ENCODE measurements at places on chromosomes 4 and X. TPM values are rescaled to one million over a fixed set of nuclear protein-coding genes. Genes with fewer than 3 reads are reported as not detected.

ZNF718 gene
- total RNA-seq, result 8.7 TPM

ETDB gene
- not detected for total RNA-seq

ASB12 gene
- not detected for total RNA-seq

DNA sequence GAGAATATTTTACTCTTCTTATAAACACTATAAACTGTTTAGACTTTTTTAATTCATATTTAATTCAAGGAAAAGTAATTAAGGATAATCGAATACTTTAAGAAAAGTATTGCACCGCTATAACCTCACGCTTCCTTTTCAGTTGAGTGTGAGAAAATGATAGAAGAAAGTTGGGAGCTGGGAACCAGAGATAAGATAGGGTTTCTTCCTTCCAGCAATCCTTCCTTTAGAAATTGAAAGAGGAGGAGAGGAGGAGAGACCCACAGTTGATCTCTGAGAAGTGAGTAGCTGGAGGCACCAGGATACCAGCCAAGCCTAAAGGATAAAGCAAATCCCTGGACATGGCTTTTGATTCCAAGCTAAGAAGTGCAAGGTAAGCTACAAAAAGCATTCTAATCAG, 242.3 kb upstream of the NOCT start:
- no peaks in the 10 kb centered on the region for H3K4me1 ChIP-seq
- DNase-seq, result no peak
- H3K27me3 ChIP-seq, result no peaks in the 10 kb centered on the region
- no peak overlapping the region for H3K27ac ChIP-seq
- H3K36me3 ChIP-seq, result no peaks in the 10 kb centered on the region

GRCh38 chr4:25494166-25494565, 117.1 kb downstream of the ANAPC4 start:
- H3K4me3 ChIP-seq, result no peak overlapping the region
- no peak for DNase-seq
- no peaks in the 10 kb centered on the region for H3K36me3 ChIP-seq
- H3K27me3 ChIP-seq, result no peaks in the 10 kb centered on the region
- no peak overlapping the region for H3K27ac ChIP-seq

GRCh38 chrX:74923942-74924448, 1.3 kb downstream of the NEXMIF start:
- no peaks in the 10 kb centered on the region for H3K27me3 ChIP-seq
- peak overlapping the region; percentile 82 for H3K27ac ChIP-seq
- H3K4me1 ChIP-seq, result peaks cover 4% of the 10 kb centered on the region
- DNase-seq, result peak; percentile 16

DNA sequence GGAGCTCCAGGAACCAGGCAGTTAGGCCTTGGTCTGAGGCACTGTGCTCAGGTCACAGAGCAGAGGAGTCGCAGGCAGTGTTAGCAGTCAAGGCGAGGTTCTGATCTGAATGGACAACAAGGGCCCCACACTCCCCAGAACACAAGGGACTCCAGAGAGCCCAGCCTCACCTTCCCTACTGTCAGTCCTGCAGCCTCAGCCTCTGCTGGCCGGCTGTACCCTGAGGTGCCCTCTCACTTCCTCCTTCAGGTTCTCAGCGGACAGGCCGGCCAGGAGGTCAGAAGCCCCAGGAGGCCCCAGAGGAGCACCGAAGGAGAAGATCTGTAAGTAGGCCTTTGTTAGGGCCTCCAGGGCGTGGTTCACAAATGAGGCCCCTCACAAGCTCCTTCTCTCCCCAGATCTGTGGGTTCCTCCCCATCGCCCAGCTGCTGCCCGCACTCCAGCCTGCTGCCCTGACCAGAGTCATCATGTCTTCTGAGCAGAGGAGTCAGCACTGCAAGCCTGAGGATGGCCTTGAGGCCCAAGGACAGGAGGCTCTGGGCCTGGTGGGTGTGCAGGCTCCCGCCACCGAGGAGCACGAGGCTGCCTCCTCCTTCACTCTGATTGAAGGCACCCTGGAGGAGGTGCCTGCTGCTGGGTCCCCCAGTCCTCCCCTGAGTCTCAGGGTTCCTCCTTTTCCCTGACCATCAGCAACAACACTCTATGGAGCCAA, 26.2 kb downstream of the MAGEA9 start:
- no peak overlapping the region for H3K27ac ChIP-seq
- no peak overlapping the region for H3K4me3 ChIP-seq
- no peaks in the 10 kb centered on the region for H3K36me3 ChIP-seq

DNA sequence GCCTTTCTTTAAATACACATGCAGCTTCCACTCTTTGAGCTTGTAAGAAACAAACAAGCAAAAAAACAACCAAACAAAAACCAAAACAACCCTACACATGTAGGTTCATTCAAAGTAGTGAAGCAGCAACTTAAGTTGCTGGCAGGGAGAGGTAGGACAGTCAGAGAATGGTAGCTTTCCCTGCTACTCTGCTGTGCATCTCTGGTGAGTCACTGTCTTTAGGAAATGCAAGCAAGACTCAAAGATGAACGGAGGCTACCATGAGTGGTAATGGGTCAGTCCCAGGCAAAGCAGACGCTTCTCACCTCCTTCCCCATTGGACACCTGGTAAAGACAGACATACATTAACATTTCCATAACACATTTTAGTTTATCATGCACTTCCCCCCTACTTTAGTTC, 43.2 kb downstream of the PGRMC2 start:
- H3K4me3 ChIP-seq, result no peak overlapping the region
- H3K27me3 ChIP-seq, result no peaks in the 10 kb centered on the region
- H3K4me1 ChIP-seq, result no peaks in the 10 kb centered on the region
- H3K36me3 ChIP-seq, result no peaks in the 10 kb centered on the region
- H3K27ac ChIP-seq, result no peak overlapping the region

- H3K27me3 ChIP-seq, result no peaks in the 10 kb centered on the region
- H3K4me3 ChIP-seq, result no peak overlapping the region
- H3K27ac ChIP-seq, result no peak overlapping the region
- no peaks in the 10 kb centered on the region for H3K4me1 ChIP-seq
Measured at GRCh38 chr4:174100910-174101309, 182.6 kb downstream of the FBXO8 start.

DNA sequence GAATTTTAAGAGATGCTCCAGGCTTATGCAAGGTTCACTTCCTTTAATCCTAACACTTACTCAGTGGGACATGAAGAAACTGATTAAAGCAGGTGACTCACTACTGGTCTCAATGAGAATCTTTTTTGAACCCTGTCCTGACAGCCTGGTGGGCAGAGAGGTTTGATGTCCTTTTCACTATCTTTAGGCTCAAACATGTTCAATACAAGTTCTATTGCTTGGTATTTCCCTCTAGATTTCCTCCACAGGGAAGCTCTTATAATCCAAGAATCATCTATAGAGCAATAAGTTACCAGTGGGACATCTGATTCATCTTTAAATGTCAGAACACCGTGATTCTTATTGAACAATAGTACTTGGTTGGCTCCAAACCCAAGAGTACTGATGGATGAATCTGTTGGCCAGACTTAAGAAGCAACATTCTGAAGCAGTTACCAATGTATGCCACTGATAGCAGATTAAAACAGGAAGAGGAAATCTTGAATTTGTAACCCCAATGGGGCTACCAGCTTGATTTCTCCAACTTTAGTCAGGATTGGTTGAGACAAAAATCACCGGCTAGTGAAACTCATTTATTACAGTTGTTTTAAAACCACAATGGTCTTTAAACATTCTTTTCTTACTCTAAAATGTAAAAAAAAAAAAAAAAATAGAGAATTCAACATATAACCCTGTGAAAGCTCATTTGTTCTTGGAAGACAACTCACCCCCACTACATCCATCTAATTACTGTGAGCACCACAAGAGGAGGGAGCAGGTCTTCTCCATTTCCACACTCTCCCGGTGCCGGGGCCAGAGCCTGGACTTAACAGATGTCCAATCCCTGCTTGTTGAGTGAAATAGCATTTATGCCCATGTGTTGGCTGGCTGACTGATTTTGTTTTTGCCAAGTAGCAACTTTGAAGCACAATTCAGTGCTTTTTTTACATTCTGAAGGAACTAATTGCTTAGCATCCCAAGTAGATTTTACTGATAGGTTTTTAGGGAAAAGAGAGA, 43.3 kb downstream of the FGFBP1 start:
- DNase-seq, result no peak
- no peaks in the 10 kb centered on the region for H3K36me3 ChIP-seq
- H3K27ac ChIP-seq, result no peak overlapping the region
- no peak overlapping the region for H3K4me3 ChIP-seq
